ENCODE measurements at places on chromosomes 4 and X.

DNA sequence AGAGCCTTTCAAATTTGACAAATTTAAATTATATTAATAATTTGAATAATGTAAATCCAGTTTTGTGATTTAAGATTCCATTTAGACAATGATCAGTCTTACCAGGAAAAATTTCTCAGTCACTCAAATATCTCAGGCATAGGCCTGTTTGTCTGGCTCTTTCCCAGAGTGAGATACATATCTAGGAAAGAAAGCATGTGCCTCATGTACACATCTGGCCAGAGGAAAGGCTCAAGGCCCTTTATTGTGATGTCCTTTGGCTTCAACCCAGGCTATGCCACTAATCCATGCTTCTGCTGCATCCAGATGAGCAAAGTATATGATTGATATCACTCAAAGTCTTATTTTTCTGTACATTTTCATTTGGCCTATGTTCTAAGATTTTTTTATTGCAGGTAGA is 473.3 kb upstream of the ADGRL3 start:
- no peak for DNase-seq

- DNase-seq: no peak
Observed at GRCh38 chr4:72966652-72967051, 102.9 kb downstream of the COX18 start.

- peak; percentile 60 for DNase-seq
Observed at GRCh38 chr4:113781439-113782040, 20.0 kb upstream of the CAMK2D start.

GRCh38 chrX:24229400-24229879 is 79.9 kb downstream of the ZFX start:
- no peak for DNase-seq

- DNase-seq: no peak
Observed at GRCh38 chrX:40155589-40156469, 58.1 kb upstream of the BCOR start.

DNA sequence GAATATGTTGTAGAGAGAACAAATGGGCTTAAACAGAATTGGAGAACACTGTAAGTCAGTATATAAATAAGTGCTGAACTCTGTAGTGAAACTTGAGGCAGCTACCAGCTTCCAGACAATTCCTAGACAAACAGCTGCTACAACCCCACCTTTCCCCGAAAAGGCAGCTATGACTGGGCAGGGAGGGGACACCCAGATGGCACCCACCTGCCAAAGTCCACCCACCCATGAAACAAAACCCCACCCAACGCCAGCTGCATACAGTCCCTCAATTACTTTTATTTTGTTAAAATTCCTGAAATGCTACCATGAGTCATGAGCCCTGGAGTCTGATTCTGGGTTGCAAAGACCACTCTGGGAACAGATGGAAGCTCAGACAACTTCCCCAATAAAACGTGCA is 24.4 kb downstream of the RELL1 start:
- DNase-seq: no peak

DNA sequence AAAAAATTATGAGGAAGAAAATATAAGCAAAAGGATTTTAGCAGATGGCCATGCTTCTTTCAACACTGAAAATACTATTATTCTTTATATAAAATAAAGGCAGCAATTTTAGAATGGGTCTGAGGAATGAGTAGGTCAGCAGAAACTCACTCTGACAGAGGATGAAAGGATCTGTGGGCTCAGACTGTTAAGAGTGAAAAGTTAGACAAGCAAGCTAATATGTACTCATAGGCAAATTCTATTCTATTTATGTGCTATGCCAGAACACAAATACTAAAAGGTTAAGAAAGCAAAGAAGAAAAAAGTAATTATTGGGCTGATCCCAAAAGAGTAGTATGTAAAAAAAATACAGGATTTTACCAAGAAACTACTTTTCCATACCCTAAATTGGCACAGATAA is 13.9 kb downstream of the LCORL start:
- no peak for DNase-seq

DNA sequence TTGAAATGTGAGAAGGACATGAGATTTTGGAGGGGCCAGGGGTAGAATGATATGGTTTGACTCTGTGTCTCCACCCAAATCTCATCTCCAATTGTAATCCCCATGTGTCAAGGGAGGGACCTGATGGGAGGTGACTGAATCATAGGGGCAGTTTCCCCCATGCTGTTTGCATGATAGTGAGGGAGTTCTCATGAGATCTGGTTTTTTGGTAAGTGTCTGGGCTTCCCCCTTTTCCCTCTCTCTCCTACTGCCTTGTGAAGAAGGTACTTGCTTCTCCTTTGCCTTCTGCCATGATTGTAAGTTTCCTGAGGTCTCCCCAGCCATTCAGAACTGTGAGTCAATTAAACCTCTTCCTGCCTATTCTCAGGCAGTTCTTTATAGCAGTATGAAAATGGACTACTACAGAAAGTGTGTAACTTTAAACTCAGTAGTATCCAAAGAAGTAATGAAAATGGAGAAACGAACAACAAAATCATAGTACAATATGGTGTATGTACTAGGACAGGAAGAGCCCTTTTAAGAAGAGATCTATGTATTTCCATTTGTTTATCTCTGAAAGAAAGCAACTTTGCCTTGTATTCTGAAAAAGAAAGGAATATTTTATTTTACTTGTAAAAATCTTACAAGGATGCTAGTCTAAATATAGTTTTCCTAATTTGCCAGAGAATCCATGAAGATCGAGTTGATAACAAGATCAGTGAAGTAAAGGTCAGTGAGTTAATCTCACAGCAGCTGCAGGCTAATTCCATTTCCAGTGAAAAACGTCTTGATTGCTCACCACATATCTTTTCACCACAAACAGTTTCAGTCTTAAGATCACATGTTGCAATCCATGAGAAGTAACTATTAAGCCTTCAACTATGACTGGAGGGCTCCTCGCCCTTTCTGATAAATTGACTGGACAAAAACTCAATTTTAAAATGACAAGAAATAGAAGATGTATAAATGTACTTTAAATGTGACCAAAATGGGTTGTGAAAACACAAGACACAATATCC is 20.5 kb downstream of the PKD2 start:
- peak; percentile 74 for DNase-seq

DNA sequence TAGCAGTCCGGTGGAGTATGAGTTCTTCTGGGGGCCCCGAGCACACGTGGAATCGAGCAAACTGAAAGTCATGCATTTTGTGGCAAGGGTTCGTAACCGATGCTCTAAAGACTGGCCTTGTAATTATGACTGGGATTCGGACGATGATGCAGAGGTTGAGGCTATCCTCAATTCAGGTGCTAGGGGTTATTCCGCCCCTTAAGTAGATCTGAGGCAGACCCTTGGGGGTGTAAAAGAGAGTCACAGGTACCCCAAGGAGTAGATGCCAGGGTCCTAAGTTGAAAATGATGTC is 852 bp downstream of the MAGEH1 start:
- no peak for DNase-seq

Measured in AML-193 (cell line).